IMR-90 (cell line): ENCODE measurements at places on chromosomes 16 and 17.

DNA sequence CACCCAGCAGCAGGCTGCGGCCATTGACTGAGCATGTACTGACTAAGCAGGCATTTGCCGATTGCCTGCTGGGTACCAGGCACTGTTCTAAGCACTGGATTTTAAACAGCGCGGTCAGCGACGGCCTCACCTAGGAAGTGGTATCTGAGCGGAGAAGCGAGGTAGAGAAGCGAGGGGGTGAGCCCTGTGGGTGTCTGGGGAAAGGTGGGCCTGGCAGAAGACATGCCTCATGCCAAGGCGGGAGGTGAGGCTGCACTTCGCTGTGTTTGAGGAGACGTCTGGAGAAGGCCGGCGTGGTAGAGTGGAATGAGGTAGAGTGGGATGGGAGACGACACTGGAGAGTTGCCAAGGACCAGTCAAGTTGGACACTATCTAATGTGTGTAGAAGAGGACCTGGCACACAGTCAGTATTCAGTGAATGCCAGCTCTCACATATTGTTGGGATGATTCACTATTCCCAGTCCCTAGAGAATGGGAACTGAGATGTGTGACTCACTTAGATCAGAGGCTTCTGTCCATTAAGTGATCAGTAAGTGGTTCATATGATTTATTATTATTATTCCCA is 14.4 kb downstream of the SYCE1L start:
- H3K27ac ChIP-seq: no peak overlapping the region
- no peak overlapping the region for H3K4me3 ChIP-seq
- H3K27me3 ChIP-seq: peaks cover 6% of the 10 kb centered on the region; the same call in 1 of the 2 replicates
- no peaks in the 10 kb centered on the region for H3K36me3 ChIP-seq
- H3K4me1 ChIP-seq: peaks cover 3% of the 10 kb centered on the region

GRCh38 chr17:49016775-49017463 is 19.7 kb downstream of the IGF2BP1 start:
- H3K36me3 ChIP-seq: peaks cover 5% of the 10 kb centered on the region; the same call in 1 of the 2 replicates
- peak overlapping the region; percentile 50 for H3K27ac ChIP-seq
- H3K4me1 ChIP-seq: peaks cover 36% of the 10 kb centered on the region
- peak; percentile 80 for DNase-seq

- peaks cover 12% of the 10 kb centered on the region for H3K4me1 ChIP-seq
- H3K4me3 ChIP-seq: no peak overlapping the region
- DNase-seq: no peak
- no peak overlapping the region for H3K27ac ChIP-seq
Observed at GRCh38 chr16:89599451-89599858, 14.0 kb upstream of the DPEP1 start.

- no peaks in the 10 kb centered on the region for H3K36me3 ChIP-seq
- no peak overlapping the region; the same call in 1 of the 2 replicates for H3K27ac ChIP-seq
- peaks cover 7% of the 10 kb centered on the region for H3K4me1 ChIP-seq
- no peak overlapping the region for H3K4me3 ChIP-seq
Observed at GRCh38 chr17:3558603-3559269, 1.1 kb upstream of the TRPV3 start.

DNA sequence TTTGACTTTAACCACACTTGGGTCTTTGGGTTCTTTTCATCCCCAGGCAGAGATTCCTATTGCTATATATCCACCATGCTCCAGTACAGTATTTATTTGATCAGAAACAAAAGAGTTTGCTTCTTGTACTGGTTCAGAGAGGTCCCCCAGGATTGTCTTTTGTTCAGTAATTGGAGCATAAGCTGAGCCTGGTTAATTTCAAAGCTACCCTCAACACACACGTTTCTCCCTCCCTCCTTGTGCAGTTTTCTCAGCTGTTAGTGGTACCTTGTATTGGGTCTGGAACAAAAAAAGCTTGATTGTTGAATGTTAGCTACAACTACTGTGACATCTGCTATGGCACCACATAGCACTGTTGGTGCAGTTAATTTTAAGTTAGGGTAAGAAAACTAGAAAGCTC is 50.0 kb downstream of the NUP93 start:
- no peaks in the 10 kb centered on the region for H3K36me3 ChIP-seq
- no peak overlapping the region for H3K4me3 ChIP-seq
- no peaks in the 10 kb centered on the region for H3K27me3 ChIP-seq
- H3K4me1 ChIP-seq: peaks cover 3% of the 10 kb centered on the region; the same call in 1 of the 2 replicates

DNA sequence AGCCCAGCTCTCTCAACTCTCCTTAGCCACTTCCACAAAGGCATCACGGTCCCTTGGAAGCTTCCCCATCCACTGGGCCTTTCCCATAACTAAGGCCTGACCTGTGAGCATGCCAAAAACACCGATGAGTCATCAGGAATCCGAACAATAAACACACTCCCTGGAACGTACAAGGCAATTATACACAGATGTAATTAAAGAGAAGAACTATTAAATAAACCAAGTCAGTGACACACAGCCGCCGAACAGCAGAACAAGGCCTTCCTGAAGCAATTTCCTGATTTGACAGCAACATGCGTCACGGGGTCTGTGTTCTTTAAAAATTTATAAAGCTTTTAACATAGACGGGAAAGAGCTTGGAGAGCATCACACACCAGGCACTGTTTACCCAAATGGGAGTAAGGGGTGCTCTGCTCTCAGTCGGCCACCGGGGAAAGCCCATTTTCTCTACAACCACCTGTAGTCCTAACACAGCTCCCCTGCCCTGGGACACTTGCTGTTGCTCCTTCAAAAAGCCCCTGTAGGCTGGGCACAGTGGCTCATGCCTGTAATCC is 29.4 kb downstream of the COG7 start:
- DNase-seq: peak; percentile 99
- peaks cover 24% of the 10 kb centered on the region for H3K4me1 ChIP-seq
- H3K27ac ChIP-seq: peak overlapping the region; percentile 73
- no peaks in the 10 kb centered on the region for H3K27me3 ChIP-seq
- H3K4me3 ChIP-seq: no peak overlapping the region

DNA sequence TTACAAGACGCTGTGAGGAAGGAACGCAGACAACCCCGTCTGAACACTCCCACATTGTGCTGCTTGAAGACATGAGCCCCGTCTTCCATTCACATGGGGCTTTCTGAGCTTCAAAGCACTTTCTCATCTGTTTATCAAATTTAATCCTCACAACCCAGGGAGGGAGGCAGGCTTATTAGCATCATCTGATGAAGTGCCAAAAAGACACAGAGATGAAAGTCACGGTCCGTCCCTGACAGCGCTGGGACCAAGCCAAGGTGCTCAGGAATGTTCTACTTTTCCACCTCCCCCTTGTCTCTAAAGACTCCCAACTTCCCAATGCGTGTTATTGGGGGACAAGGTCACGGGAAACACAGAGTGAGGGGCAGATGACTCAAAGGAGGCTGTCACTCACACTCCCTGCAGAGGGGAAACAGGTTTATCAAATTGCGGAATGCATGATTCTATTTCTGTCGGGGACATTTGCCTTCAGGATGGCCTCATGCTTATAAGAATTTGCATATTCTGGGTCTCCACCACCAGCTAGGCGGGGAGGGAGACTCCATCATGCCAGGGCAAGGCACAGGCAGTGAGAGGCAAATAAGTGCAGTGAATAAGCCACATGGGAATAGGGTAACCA is 10.7 kb downstream of the XYLT1 start:
- H3K27ac ChIP-seq: no peak overlapping the region
- no peak overlapping the region for H3K4me3 ChIP-seq
- no peak for DNase-seq
- no peaks in the 10 kb centered on the region for H3K27me3 ChIP-seq
- H3K36me3 ChIP-seq: no peaks in the 10 kb centered on the region
- peaks cover 2% of the 10 kb centered on the region; the same call in 1 of the 2 replicates for H3K4me1 ChIP-seq

DNA sequence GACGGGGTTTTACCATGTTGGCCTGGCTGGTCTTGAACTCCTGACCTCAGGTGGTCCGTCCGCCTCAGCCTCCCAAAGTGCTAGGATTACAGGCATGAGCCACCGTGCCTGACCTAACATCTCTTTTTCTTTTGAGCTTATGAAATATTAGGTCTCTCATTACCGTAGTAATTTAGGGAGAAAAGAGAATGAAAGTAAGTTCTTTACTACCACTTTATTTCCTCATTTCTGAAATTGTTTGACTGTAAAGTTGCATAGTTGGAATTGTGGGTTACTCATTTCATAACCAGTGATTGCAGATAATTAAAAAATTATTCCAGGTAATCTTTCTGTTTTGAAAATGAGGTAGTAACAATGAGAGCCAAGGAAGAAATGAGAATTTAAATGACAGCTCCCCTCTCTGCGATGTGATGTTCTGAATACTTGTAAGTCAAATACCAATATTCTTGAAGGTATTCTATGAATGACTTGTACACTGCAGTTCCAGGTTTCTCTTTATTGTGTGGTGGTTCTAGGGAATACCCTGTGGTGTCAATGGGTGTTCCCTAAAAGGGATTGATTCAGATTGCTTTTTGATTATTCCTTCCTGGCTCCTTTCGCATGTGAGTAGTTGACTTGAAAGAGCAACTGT is 28.3 kb downstream of the MAP2K4 start:
- no peak overlapping the region for H3K4me3 ChIP-seq
- DNase-seq: no peak
- H3K27ac ChIP-seq: no peak overlapping the region
- H3K36me3 ChIP-seq: no peaks in the 10 kb centered on the region; the same call in 1 of the 2 replicates
- no peaks in the 10 kb centered on the region for H3K27me3 ChIP-seq

- peaks cover 9% of the 10 kb centered on the region for H3K36me3 ChIP-seq
- DNase-seq: no peak
- peaks cover 2% of the 10 kb centered on the region for H3K4me1 ChIP-seq
- H3K27ac ChIP-seq: peak overlapping the region; percentile 72
- no peaks in the 10 kb centered on the region for H3K27me3 ChIP-seq
- peak overlapping the region; percentile 78 for H3K4me3 ChIP-seq
Observed at GRCh38 chr17:32349503-32349853, 479 bp upstream of the ZNF207 start.

DNA sequence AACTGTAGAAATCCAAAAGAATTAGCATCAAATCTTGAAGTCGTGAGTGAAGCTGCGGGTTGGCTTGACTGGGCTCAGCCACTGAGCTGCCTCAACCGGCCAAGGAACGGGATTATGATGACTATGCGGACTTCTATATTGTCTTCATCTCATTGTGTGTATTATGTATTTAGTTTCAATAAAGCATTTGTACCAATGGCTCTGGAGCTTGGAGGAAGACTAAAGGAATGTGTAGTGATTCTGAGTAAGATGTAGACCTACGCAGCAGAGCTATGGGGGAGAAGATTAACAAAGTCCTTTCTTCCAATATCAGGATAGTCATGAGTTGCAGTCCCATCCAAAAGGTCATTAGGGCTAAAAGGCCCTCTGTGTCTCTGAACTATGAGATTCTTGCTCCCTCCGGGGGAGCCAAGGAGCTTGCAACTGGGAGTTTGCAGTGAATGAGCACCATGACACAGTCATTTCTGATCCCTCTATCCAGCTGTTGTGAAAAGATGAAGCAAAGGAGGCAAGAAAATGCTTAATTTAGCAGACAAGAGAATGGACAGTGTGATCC is 8.3 kb downstream of the EME1 start:
- H3K27me3 ChIP-seq: no peaks in the 10 kb centered on the region
- no peak overlapping the region for H3K27ac ChIP-seq

DNA sequence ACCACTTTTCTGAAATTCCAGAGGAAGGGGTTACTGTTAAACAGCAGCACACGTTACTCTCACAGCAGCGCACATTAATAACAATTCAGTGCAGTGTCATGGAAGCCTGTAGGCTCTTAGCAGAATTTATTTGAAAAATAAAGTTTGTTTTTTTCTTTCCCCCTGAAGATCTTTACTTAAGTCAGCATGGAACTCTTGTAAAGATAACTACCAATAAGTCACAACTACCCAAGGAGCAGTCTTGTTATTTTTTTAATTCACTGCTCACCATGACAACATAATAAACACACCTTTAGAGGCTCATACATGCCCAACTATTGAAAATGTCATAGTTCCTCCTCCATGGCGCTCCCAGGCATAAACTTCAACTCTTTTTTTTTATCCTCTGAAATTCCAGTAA is 31.8 kb upstream of the PSMD7 start:
- no peaks in the 10 kb centered on the region; the same call in 1 of the 2 replicates for H3K27me3 ChIP-seq
- H3K4me3 ChIP-seq: no peak overlapping the region
- H3K4me1 ChIP-seq: no peaks in the 10 kb centered on the region

DNA sequence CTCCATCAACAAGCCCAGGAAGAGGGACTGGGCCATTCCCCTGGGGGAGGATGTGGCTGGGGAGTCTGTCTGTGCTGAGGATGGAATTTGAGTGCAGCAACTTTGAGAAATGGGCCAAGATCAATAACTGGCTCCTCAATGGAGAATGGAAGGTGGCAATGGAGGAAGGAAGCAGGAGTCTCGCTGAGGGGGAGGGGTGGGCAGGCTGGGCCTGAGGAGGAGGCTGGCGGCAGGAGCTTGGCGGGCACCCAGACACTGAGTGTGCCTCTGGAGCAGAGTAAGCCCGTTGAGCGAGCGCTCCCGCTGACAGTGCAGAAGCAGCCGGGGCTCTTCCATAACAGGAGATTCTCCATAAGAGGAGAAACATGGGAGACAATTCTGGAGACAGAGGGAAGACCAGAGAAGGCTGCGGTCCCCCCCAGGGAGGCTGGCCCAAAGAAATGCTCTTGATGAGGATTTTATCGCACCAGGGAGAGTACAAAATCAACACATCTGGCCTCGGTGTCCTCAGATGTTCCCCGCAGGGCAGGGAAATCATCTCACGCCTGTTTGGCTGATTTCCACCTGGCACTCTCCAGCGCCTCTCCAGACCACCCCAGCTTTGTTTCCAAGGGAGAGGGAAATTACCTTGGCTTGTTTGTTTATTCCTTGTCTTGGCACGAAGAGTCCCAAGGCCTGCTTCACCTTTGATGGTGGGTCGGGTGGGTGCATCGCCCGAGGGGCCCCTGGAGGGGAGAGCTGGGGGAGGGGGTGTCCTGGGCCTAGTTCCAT is 2.8 kb upstream of the MMP15 start:
- no peak overlapping the region for H3K27ac ChIP-seq
- DNase-seq: peak; percentile 68
- H3K27me3 ChIP-seq: peaks cover 23% of the 10 kb centered on the region
- no peak overlapping the region for H3K4me3 ChIP-seq

GRCh38 chr17:74049967-74050458 is 153.5 kb upstream of the RPL38 start:
- DNase-seq: no peak
- H3K27ac ChIP-seq: no peak overlapping the region
- H3K4me1 ChIP-seq: no peaks in the 10 kb centered on the region
- H3K36me3 ChIP-seq: no peaks in the 10 kb centered on the region

GRCh38 chr17:35242158-35242804 is 591 bp upstream of the SLFN5 start:
- peak overlapping the region; percentile 59 for H3K4me3 ChIP-seq
- DNase-seq: peak; percentile 32
- H3K27me3 ChIP-seq: no peaks in the 10 kb centered on the region
- peaks cover 1% of the 10 kb centered on the region; the same call in 1 of the 2 replicates for H3K36me3 ChIP-seq
- peak overlapping the region; percentile 54 for H3K27ac ChIP-seq

DNA sequence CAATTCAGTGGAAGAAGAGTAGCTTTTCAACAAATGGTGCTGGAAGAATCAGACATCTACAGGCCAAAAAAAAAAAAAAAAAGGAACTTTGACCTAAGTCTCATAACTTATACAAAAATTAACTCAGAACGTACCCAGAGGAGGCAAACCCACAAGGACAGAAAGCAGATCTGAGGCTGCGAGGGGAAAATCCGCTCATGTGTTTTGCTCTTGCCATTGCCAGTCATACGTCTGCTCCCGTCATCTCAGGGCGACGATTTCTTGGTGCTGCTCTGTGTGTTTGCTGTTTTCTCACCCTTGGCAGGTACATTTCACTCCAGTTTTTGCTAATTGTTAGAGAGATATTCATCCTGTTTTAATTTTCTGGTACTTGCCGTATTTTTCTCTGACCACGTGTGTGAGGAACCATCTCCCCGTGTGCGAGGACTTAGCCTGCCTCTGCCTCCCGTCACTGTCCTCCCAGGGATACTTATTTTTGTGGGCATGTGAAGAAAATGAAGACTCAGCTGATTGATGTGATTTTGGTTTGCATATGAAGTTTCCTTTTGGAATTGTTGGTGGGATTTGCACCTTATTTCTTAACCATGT is 33.4 kb upstream of the ACSF3 start:
- no peak overlapping the region for H3K27ac ChIP-seq
- DNase-seq: no peak
- H3K4me1 ChIP-seq: no peaks in the 10 kb centered on the region
- H3K4me3 ChIP-seq: no peak overlapping the region
